ENCODE measurements at places on chromosomes 6 and 20.

DNA sequence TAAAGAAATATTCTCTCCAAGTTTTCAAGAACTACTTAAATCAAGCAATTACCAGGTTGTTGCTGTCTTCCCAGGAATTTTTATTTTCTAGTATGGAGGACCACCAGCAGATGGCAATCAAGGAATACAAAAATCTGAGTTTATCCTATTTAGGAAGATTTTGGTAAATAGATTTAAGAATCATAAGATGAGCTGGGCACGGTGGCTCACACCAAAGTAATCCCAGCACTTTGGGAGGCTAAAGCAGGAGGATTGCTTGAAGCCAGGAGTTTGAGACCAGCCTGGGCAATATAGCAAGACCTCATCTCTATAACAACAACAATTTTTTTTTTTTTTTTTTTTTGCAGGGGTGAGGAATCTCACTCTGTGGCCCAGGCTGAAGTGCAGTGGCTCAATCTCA lies 19.3 kb upstream of the SEC63 start:
- peak; percentile 51 for DNase-seq

GRCh38 chr20:20521736-20522135 lies 153.8 kb downstream of the INSM1 start:
- DNase-seq: no peak

GRCh38 chr6:11761744-11762620 lies 16.6 kb downstream of the ADTRP start:
- DNase-seq: no peak

GRCh38 chr20:22723659-22724058 lies 139.3 kb upstream of the FOXA2 start:
- peak; percentile 70 for DNase-seq

GRCh38 chr20:8627340-8628004 lies 441.4 kb upstream of the PLCB4 start:
- no peak for DNase-seq

- no peak for DNase-seq
Observed at GRCh38 chr6:108052706-108053105, 21.8 kb downstream of the OSTM1 start.

DNA sequence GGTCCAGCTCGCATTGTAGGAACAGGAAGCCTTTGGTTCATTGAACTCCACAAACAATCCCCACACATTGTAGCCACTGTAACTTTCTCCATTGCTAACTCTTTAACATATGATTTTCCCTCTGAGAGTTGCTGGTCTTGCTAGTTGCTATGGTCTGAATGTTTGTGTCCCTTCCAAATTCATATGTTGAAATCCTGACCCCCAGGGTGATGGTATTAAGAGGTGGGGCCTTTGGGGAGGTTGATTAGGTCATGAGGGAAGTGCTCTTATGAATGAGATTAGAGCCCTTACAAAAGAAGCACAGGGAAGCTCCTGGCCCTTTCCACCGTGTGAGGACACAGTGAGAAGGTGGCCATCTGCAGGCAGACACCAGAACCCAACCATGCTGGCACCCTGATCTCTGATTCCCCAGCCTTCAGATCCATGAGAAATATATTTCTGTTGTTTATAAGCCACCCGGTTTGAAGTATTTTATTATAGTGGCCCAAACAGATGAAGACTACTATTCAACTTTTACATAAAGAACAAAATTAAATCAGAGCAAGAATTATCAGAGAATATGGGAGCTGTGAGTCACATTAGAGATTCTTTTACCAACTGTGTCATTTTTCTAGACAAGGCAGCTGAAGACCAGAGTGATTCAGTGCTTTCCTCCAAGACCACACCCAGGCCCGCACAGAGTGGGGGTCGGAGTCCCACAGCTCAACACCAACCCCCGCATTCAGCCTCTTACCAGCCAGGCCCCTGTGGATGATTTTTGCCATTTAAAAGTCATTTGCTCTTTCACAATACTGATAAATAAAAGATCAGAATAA lies 143.0 kb downstream of the SAMD5 start:
- peak; percentile 44 for DNase-seq

DNA sequence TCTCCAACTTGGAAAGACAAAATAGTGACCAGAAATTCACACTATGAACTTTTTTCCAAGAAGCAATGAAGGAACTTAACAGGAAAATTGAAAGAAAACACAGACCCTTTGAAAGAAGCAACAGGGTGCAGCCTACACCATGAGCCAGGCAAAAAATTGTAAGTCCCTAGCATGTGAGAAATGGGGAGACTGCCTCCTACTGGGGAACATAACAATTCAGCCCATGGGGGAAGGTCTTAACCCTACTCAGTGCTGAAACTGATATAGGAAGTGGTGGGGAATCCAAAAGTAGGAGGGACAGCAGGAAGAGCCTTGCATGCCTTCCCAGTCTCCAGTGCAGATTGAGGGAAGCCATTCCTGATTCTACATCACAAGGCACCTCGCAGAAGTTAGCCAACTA lies 235.1 kb upstream of the UFL1 start:
- DNase-seq: no peak

- no peak for DNase-seq
Observed at GRCh38 chr6:25157183-25157582, 122.0 kb upstream of the CARMIL1 start.

- no peak for DNase-seq
Observed at GRCh38 chr6:38792356-38792755, 77.2 kb downstream of the DNAH8 start.

- no peak for DNase-seq
Observed at GRCh38 chr6:49979584-49979983, 10.2 kb upstream of the DEFB113 start.

Data from fibroblast of mammary gland (primary cell).